ENCODE measurements at places on chromosomes 6 and 20.

- DNase-seq, result peak; percentile 75
Observed at GRCh38 chr6:35489995-35490791, 6.7 kb downstream of the TEAD3 start.

DNA sequence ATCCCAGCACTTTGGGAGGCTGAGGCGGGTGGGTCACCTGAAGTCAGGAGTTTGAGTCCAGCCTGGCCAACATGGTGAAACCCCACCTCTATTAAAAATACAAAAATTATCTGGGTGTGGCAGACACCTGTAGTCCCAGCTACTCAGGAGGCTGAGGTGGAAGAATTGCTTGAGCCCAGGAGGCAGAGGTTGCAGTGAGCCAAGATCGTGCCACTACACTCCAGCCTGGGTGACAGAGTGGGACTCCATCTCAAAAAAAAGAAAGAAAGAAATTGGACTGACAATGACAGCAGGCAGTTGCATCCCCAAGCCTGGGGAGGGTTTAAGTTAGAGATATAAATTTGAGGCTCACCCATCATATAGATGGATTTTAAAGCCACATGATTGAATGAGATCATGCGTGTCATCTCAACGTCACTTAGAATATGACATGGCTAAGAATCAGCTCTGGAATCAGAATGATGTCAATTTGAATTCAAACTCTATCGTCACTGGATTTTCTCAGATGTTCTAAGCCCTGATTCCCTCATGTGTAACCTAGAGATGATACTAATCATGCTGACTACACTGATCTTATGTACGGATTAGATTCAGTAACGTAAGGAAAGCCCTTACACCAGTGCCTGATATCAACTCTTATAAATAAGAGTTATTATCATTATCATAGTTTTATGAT is 534.0 kb upstream of the JARID2 start:
- DNase-seq, result no peak

DNA sequence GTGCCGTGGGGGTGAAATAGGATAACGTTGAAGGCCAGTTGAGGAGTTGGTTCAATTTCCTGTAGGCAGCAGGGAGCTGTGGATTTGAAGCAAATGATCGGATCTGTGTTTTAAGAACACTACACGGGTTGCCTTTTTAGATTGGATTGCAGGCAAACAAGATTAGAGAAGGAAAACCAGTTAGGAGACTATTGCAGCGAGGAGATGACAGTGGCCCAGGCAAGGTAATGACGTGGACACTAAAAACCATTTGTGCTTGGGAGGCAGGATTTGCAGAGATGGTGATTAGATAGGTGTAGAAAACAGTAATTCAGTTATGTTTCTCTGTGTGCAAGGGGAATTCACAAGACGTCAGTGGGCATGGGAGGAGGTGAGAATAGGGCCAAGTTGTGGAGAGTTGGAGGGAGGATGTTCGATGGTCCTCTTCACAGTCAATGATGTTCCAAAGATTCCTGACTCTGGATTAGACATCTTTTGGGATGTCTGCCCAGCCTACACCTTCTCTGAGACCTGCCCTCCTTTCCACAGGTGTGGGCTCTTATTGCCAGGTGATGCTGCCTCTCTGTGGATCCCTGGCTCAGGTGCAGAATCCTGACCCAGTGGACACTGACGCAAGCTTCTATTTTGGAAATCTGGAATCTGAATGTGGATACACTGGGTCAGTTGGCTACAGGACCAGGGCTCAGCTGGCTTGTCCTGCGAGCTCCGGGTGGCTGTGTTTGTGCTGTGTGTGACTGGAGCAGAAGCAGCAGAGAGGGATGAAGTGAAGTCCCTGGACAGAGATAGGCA is 54.2 kb downstream of the TFAP2C start:
- DNase-seq, result no peak

- no peak for DNase-seq
Observed at GRCh38 chr6:134145786-134146185, 93.4 kb upstream of the SLC2A12 start.

DNA sequence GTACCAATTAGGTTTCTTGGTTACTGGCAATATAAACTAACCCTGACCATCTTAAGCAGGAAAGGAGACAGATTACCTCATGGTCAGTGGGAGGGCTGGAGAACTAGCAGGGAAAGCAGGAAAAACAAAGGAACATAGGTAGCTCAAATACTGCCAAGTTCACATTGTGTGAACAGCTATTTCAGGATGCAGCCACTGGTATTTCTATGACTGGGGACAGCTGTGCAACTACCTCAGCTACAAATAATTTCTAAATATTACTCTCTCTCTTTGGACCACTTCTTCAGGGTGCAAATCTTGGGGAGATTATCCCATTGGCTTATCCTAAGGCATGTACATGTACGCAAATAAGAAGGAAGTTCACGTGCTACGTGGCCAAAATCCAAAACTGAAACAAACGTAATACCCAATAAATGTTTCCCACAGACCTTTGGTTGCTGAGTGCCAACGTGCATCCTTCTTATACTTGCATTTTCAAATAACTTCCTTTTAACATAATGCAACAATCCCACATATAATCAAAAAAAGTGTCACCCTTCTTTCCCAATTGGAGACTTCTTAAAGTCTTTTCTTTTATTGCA is 180.9 kb downstream of the PHF3 start:
- no peak for DNase-seq

- DNase-seq, result peak; percentile 21
Observed at GRCh38 chr6:46138281-46138680, 8.5 kb downstream of the ENPP4 start.

DNA sequence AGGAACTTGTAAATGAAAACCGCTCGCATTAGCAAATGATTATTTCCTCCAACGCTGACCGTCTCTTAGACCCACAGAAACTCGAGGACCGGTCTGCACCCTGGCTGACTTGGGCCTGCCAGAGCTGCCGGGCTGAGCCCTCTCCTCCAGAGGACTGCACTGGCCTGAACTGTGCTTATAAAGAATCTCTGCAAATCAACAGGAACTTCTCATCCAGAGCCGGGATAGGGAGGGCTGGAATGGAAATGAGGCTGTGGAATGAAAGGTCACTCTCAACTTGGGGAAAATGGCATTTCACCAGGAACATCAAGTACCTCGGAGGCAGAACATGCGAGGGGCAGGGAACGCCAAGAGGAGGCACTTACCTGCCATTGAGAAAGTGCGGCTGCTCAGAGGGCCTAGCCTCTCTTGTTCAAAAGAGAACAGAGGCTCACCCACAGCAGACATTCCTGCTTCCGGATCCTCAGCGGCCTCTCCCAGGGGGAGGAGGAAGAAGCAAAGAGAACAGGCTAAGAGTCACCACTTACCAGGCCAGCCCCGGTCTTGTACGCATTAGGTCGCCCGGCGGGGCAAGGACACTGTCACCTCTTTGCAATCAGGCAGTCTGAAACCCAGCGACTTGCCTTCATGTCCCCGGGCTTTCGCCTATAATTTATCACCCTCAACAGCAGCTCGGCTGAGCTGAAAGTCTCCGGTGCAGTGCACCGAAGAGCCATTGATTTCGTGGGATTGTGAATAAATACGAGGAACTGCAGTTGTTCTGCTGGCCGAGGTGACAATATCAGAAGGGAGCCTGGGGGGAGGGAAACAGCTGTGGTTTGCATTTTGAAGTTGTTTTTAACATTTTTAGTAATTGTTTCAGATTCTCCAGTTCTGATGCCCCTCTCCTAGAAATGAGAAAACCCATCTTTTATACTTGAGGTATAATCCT is 37.6 kb downstream of the ZMYND8 start:
- DNase-seq, result peak; percentile 77

- DNase-seq, result peak; percentile 100
Observed at GRCh38 chr20:41028359-41029149, at the start of gene TOP1. TSS of gene TOP1 (plus strand) at chr20:41028822. CDS start at chr20:41029068, 246 bp downstream.

DNA sequence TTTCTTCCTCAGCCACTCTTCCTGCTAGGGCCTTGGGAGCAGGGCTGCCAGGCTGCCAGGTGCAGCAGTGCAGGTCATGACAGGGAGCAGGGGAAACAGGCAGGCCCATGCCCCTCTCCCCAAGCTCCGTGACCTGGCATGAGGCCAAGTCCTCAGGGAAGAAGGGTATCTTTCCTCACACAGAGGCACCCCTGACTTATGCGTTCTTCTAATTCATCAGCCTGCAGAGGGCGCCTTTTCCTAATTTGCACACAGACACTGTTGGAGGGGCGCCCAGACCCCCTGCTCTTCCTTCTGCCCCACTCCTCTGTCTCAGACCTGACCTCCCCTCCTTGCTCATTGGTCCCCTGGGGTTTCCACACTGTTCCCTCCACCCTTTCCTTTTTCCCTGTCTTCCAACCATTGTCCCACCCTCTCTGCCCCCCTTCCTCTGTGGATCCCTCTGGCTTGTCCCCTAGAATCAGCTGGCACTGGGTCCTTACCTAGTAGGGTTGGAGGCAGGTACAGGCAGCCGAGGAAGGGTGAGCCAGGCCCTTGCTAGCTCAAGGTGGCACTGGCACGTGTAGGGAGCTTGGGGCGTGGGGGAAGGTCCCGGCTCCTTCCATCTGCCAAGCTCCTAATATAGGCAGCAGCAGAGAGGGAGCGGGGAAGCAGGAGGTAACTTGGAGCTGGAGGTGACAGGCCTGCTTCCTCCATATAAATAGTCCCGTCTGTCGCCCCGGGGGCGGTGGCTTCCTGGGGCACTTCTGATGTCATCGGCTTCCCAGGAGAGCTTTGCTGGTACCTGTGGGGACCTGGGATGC is 154.9 kb upstream of the MLN start:
- DNase-seq, result no peak

- no peak for DNase-seq
Observed at GRCh38 chr20:36628076-36628475, 17.9 kb downstream of the SLA2 start.

DNA sequence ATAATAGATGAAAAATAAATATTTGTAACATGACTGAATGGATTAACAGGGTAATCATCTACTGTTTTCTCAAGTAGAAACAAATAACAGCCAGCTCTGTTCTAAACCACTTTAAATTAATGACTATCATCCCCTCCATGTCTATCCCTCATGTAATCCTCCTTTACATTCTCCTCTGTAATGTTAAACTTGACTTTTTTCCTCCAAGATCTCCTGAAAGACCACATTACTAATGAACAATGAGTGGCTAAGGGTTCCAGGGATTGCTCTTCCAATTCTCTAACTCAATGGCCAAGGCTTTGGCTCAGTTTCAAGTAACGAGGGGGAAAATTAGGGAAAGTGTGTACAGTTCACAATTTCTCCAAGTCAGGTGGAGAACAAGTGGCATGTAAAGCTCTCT is 37.6 kb upstream of the FBXL4 start:
- no peak for DNase-seq

GRCh38 chr20:37120497-37120896 is 24.7 kb upstream of the RBL1 start:
- DNase-seq, result no peak

DNA sequence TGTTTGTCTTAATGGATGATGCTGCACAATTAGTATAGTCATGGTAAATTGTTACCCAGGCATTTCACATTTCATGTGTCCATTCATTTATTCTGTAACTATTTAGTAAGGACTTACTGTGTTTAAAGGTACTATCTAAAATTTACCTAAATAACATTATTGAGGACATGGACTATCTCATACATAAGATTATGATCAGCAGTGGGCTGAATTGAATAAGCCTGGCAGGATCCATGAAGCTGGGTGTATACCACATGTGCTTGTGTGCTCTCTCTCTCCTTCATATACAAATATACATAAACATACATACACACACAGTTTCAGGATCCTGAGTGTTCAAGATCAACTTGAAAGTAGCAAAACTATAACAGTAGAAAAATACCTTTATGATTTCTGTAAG is 595.4 kb downstream of the EPM2A start:
- no peak for DNase-seq

DNA sequence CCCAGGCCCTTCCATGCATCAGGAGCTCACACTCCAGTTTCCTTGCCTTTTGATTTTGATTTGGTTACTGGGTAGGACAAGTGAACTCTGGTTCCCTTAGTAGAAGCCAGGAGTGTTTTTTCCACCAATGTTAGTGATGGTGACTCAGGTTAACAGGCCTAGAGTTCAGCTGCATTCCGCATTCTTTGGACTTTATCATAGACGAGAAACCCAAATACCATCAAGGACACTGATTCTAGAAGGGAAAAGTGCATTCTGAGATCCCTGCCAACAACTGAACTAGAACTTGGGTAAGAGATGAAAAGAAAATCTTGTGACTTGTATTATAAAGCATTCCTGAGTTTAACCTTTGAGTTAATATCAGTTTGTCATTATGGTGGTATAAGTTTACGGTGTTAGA is 8.9 kb downstream of the GSS start:
- DNase-seq, result no peak

GRCh38 chr6:167750956-167751358 is 75.8 kb upstream of the AFDN start:
- DNase-seq, result peak; percentile 99

DNA sequence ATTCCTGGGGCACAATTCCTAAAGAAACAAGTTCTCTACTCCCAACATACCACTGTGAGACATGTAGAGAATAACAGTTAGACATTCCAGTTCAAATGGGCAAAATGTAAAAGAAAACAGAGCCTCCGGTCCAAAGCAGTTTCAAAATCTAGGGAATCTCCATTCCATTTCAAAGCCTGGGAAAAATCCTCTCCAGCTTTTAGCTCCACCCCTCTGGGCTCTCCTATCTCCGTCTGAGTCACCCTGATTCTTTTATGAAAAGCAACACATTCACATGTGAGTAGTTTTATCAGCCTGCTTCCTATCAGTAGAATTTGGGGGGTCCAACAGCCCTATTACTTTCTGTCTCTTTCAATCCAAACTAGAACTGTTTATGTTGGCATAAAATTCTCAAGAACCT is 3.7 kb downstream of the CSNK2A1 start:
- DNase-seq, result no peak

- DNase-seq, result no peak
Observed at GRCh38 chr20:59268870-59269269, 31.5 kb upstream of the EDN3 start.

- no peak for DNase-seq
Observed at GRCh38 chr6:45174045-45174444, 154.1 kb upstream of the RUNX2 start.

DNA sequence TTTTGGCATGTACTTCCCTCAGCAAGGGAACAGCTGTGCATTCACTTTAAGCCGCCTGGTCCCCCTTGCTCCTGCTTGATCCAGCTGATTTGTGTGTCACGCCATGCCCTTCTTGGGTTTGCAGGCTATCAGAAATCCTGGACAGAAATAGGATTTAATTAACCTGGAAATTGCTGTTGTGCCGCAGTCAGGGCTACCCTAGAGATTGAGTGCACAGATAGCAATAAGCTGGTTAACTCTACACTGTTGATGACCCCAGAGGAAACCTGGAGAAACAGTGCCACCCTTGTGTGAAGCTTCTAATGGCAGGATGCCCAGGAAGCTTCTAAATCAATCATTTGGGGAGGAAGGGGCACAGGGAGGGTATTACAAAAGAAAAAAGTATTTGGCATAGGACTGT is 199.0 kb downstream of the JARID2 start:
- no peak for DNase-seq

DNA sequence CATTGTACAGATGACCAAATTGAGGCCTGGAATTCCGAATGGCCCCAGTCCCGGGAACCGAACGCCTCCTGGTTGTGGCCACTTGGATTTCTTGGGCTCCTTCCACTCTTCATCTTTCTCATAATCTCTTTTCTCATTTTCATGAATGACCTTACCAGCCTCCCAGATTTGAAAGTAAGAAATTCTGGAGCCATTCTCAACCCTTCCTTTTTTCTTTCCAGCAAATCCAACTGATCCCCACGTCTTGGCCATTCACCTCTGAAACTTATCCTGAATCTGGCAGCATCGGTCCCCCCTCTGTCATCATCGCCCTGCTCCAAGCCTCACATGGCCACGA is 5.9 kb upstream of the SLC12A5 start:
- no peak for DNase-seq

Data from prostate gland (tissue), 2 donors.